ENCODE measurements at places on chromosomes 6 and 20.

DNA sequence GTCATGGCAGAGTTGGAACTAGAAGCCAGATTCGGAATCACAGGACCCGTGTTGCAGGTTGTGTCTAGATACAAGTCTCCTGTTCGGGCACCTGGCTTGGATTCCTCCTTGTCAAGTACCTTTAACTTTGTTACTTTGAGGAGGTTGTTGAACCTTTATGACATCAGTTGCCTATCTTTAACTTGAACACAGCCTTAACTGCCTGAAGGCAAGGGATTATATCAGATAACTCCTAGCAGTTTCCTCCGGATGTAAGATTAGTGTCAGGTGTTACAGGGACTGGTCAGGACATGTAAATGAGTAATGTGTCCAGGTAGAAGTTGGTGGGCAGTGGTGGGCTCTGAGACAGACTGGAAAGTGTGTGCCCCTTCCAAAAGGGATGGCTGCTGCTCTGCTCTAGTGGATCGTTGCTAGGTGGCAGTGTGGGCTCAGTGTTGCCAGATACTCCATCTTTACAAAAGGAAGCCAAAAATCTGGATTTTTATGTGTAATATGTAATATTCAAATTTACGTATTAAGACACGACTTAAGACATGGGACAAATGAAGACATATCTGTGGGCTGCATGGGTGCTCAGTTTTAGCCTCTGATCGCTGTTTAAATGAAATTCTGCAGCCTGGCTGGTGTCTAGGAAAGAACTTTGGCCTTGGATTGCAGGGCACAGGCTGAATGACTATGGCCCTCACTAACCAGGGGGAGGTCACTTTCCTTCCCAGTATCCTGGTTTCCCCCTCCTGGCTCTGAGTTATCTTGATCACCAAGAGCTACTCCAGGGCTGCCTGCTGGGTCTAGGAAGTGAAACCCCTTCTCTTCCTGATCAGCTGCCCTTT lies 27.1 kb downstream of the CHMP4B start:
- no peak for DNase-seq

- peak; percentile 13 for DNase-seq
Observed at GRCh38 chr6:89834884-89835792, 5.5 kb downstream of the CASP8AP2 start.

- DNase-seq: peak; percentile 54
Observed at GRCh38 chr6:7243179-7243981, 69.6 kb downstream of the SSR1 start.

- no peak for DNase-seq
Observed at GRCh38 chr6:157841211-157841840, 18.3 kb downstream of the SNX9 start.

- no peak for DNase-seq
Observed at GRCh38 chr6:10300071-10300470, 114.8 kb downstream of the TFAP2A start.

GRCh38 chr6:103534095-103534494 lies 1325.6 kb downstream of the HACE1 start:
- no peak for DNase-seq

- DNase-seq: no peak
Observed at GRCh38 chr6:37840143-37840939, 20.8 kb downstream of the ZFAND3 start.

- no peak for DNase-seq
Observed at GRCh38 chr6:145808239-145808638, 6.4 kb downstream of the FBXO30 start.

DNA sequence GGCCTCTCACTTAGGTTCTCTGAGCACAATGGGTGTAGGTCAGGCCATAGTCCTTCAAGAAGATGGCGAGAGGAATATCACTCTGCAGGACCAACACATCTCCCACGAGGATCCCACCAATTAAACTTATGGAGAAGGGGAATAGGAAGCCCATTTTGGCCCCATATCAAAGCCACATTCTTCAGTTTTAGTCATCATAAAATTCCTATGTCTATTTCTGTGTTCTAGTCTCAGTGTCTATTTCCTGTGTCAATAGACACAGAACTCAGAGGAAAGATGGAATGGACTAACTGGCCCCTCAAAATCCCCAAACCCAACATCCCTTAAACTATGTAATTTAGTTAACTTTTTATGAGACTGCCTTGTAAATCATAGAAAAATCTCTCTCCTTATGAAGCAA lies 216.8 kb downstream of the HACE1 start:
- no peak for DNase-seq

- no peak for DNase-seq
Observed at GRCh38 chr20:14009208-14009607, 13.9 kb downstream of the MACROD2 start.

GRCh38 chr20:52230409-52230808 lies 38.8 kb upstream of the ZFP64 start:
- no peak for DNase-seq

GRCh38 chr20:9808166-9808565 lies 30.7 kb downstream of the PAK5 start:
- no peak for DNase-seq

DNA sequence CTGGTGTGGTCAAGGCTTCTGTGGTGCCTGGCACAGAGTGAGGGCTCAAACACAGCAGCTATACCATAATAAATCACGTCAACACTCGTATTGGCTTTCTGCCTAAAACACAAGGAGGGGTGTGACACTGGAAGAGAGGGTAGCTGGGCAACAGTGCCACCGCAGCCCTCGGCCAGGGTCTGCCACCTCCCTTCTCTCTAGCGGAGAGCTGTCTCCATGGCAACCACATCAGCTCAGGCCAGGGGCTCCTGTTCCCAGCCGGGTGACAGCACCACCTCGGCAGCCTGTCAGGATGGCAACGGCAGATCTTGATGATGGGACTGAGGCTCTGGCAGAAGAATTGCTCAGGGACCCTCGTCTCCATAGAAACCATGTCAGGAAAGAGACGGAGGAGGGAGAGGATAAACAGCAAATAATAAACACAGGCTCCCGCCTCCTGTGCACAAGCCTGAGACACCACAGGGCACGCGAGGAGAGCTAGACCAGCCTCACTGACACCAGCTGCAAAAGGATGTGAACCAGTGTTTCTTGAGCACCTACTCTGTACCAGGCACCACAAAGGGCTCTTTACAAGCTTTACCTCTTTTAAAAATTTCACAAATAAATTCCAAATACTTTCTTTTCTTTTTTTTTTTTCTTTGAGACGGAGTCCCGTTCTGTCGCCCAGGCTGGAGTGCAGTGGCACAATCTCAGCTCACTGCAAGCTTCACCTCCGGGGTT lies 50.4 kb upstream of the TLDC2 start:
- no peak for DNase-seq

DNA sequence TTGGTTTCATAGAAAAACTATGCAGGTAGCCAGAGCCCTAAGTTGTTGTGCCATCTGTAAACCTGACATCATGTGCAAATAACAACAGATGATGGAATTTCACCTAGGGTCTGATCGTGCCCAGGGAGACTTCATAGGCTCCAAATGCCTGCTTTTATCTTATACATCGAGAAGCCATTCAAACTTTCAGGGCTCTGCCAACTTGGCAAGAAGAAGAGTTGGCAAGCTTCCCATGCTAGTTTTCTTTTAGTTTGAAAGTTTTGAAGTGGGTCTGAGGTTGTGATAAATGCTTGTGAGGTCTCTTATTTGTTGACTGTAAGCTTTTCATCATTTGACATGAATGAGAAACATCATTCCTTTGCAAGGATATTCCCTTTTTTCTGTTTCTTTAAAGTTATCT lies 175.4 kb upstream of the FLRT3 start:
- DNase-seq: no peak

GRCh38 chr6:102474041-102474807 lies 1080.7 kb downstream of the GRIK2 start:
- DNase-seq: no peak

DNA sequence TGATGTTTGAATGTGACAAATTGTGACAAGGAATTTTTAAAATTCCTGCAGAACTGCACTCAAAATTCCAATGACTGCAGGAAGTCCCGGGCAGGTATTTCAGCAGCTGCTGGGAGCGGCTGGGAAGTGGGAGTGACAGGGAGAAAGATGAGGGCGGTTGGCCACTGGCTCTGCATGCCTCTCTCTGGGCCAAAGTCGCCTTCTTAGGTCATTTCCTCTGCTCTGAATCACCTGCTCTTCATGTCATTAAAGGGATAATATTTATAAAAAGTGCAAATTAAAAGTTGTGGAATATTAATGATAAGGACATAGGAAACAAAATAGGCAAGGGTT lies 43.9 kb downstream of the RAMACL start:
- DNase-seq: no peak

- DNase-seq: no peak
Observed at GRCh38 chr20:38040276-38040675, 6.7 kb downstream of the RPRD1B start.

- DNase-seq: no peak
Observed at GRCh38 chr6:33848484-33848883, 44.7 kb upstream of the MLN start.

- DNase-seq: no peak
Observed at GRCh38 chr20:14521016-14521415, 183.6 kb upstream of the FLRT3 start.

- peak; percentile 92 for DNase-seq
Observed at GRCh38 chr6:141483598-141484061, 649.1 kb upstream of the GJE1 start.

- DNase-seq: no peak
Observed at GRCh38 chr6:14596410-14596809, 478.8 kb downstream of the CD83 start.
